ENCODE measurements at places on chromosomes 2 and 18.

DNA sequence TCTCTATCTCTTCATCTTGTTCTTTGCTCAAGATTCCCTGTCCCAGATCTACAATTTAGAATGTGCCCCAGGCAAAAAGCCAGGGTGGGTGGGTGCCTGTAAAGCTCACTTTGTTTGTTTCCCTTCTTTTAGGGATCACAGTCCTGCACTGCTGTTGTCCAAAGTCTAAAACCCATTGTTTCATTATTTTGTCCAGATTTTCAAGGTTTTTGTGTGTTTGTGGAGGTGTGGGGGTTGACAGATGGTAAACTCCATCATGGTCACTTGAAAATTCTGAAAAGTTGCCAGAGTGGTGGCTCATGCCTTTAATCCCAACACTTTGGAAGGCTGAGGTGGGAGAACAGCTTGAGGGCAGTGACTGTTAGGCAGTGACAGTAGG is 41.5 kb downstream of the YES1 start:
- no peak for DNase-seq

GRCh38 chr2:190441564-190441963 is 33.4 kb downstream of the MFSD6 start:
- DNase-seq, result no peak

- DNase-seq, result no peak
Measured at GRCh38 chr2:33570681-33571080, 28.4 kb downstream of the FAM98A start.

GRCh38 chr2:188784269-188784762 is 189.9 kb upstream of the COL3A1 start:
- no peak for DNase-seq

DNA sequence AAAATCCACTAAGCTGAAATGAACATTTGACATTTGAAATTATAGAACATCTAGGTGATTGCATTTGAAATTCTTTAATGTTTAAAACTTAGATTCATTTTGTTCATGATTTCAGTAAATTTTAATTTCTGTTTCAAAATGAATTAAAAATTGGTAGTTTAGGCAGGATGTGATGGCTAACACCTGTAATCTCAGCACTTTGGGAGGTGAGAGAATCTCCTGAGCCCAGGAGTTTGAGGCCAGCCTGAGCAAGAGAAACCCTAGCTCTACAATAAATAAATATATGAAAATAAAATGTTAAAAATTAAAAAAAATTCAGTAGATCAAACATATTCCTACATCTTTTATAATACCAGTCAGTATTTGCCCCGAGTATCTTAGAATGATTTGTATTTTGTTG is 217.0 kb downstream of the CD226 start:
- no peak for DNase-seq

DNA sequence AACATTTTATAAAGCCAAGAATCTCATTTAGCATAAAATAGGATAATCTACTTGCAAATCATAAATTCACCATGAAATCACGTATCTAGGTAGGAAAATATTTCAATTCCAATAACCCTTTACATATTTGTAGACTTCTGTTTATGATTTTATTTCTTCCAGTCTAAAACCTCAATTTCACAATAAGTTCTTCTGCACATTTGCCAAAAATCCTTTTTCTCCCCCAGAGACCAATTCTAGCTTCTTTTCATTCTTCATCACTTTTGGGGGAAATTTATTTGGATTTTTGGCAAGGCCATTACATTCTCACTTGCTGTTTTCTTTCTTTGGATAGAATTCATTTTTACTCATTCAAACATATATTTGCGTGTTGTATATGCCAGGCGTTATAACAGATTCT is 86.8 kb downstream of the SPRED2 start:
- no peak for DNase-seq

GRCh38 chr2:72415241-72415661 is 267.6 kb upstream of the CYP26B1 start:
- peak; percentile 36 for DNase-seq

GRCh38 chr18:9751371-9752031 is 43.4 kb downstream of the RAB31 start:
- no peak for DNase-seq

- no peak for DNase-seq
Measured at GRCh38 chr2:118729760-118730159, 117.7 kb downstream of the EN1 start.

GRCh38 chr2:16900405-16901025 is 234.9 kb upstream of the CYRIA start:
- no peak for DNase-seq

- no peak for DNase-seq
Measured at GRCh38 chr18:61824733-61825363, 68.0 kb downstream of the RNF152 start.

DNA sequence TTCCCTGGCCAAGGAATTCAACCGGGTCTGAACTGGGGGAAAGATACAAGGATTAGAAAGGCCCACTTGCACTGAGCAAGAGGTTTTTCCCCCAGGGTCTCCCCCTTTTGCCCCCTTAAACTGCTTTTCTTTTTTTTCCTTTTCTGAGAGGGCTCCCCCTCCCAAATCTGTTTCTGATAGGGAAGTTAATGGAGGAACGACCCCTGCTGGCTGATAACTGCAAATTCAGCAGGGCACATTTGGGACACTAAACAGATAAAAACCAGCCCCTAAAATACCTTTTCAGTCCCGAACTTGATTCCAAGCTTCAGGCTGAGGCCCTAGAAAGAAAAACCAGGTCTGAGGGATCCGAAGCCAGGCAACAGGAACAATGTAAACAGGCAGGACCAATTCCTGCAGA is 1012.4 kb upstream of the CRIM1 start:
- no peak for DNase-seq

GRCh38 chr2:146080925-146081324 is 1561.0 kb upstream of the ZEB2 start:
- no peak for DNase-seq

DNA sequence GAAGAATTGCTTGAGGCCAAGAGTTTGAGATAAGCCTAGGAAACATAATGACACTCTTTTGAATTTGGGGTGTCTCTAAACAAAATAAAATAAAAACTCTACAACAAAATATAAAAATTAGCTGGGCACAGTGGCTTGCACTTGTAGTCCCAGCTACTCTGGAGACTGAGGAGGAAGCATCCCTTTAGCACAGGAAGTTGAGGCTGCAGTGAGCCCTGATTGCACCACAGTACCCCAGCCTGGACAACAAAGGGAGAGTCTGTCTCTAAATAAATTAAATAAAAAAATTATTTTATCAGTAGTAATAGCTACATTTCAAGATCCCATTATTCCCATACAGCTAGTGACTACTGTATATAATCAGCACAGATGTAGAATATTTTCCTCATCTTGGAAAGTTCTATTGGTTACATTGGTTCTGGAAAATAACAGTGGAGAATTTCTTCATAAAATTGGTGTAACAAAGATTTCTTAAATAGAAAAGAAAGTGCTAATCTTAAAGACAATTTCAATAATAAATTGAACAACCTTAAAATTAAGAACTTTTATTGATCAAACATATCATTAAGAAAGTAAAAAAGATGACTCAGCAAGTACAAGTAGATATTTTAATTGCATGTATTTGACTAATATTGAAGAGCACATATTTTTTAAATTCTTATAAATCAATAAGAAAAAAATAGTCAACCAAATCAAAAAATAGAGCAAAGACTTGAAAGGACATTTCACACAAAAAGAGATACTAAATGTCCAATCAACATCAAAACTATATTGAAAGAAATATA is 90.4 kb upstream of the KYNU start:
- DNase-seq, result no peak

DNA sequence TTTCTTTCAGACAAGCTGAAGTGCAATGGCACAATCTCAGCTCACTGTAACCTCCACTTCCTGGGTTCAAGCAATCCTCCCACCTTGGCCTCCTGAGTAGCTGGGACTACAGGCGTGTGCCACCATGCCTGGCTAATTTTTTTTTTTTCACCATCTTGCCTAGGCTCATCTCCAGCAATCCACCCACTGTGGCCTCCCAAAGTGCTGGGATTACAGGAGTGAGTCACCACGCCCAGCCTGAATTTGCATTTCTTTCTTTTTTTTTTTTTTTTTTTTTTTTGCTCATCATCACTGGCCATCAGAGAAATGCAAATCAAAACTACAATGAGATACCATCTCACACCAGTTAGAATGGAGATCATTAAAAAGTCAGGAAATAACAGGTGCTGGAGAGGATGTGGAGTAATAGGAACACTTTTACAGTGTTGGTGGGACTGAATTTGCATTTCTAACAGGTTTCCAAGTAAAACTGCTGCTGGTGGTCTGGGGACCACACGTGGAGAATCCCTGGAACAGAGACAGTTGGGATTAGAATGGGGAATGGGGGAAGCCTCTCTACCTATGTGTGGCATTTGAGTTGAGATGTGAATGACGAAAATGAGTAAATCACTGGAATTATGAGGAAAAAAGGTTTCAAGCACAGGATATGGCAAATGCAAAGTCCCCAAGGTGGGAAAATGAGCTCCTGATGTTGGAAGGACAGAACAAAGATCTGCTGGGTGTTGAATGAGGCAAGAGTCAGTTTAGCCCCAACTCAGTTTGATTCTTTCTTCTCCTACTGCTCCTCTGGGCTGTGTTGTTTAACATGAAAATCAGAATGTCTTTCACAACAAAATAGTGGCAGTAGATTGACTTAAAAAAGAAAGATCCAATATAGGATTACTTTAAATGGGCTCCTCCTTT is 88.8 kb upstream of the MAP4K4 start:
- no peak for DNase-seq

DNA sequence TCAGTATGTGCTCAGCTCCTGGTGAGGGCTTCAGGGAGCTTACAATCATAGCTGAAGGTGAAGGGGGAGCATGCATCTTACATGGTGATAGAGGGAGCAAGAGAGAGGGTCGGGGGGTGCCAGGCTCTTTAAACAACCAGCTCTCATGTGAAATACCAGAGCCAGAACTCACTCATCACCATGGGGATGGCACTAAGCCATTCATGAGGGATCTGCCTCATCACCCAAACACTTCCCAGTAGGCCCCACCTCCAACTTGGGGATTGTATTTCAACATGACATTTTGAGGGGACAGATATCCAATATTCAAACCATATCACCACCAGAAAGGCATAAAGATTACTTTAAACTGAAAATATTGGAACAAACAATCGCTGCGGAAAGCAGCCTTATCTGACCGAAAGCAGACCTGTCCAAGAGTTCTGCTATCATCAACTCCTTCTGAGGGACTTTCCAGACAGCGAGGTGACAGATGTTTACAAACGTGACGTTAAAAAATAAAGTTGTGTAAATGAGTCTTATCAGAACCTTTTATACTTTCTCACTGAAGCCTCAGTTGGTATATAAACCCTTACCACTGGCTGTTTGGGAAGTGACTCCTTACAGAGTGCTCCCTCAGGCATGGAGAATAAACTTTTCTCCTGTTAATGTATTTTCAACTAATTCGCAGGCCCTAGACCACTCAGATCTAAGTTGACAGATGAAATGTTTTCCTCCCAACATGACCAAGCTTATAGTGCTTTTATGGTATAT is 35.5 kb upstream of the PTH2R start:
- no peak for DNase-seq

- no peak for DNase-seq
Measured at GRCh38 chr2:121200419-121201315, 84.3 kb downstream of the TFCP2L1 start.

DNA sequence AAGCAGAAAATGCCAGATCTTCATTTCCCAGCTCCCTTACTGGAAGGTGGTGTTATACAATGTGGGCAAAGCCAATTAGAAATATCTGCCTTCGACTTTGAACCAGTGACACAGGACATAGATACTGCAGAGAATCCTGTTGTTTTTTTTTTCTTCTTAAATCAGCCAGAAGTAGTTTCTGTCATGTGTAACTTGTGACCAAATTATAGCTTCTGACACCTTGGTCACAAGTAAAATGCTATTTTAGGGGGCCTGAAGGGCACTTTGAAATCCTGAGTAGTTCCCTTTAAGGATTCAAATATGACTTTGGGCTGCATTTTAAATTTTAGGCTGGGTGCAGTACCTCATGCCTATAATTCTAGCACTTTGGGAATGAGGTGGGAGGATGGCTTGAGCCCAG is 89.0 kb upstream of the TLK1 start:
- DNase-seq, result no peak

- no peak for DNase-seq
Measured at GRCh38 chr18:30254331-30254730, 788.2 kb downstream of the DSC3 start.

DNA sequence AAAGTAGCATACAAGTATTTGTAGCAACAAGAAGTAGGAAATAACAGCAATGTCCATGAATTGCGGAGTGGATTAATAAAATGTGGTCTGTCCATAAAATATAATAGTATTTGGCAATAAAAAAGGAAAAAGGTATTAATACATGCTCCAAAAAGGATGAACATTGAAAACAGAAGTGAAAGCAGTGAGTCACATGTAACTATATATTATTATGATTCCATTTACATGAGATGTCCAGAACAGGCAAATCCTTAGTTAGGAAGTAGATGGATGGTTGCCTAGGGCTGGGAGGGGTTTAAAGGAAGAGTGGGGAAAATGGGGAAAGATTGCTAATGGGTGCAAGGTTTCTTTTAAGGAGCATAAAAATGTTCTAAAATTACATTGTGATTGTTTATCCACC is 44.5 kb downstream of the CCDC74A start:
- DNase-seq, result no peak

DNA sequence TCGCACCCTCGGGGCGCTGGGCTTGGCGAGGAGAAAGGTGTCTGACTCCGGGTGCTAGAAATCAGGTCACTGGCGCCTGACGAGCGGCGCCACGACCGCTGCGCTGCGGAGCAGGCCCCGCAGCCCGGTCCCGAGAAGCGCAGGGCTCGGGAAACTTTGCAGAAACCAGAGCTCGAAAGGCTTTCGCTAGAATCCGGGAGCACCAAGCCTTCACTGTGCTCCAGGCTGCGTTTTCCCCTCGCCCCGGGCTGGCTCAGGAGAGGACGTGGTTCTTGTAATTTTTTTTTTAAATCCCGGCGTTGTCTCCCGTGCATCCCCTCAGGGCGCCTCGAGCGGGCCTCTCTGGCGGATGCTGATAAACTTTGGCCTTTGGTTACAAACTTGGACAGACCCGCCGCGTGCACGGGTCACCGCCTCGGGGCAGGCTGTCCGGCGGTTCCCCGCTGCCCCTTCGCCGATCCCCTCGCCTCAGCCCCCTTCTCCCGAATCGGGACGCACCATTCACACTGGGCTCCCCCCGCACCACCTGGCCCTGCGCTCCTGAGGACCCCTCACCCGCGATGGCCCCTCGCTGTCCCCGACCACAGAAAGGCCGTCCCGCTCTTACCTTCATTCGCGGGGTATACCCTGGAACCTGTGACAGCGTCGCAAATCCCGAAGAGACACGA is 419 bp downstream of the EPHA4 start:
- DNase-seq, result peak; percentile 44

DNA sequence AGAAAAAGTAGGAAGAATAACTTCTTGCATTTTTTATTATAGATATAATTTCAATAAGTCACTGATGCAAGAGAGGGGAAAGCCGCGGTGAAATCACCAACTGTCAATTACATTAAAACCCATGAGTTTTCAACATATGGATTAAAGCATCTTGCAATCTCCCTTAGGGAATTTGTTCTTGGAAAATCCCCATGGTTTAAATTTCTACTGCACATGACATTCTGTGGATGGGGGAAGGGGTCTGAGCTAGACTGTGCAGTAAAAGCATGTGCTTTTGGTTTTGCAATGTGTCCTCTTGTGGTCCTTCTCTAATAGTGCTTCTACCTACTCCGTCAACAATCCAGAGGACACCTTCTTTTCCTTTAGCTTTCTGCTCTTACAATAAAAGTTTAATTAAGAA is 894.0 kb downstream of the DCDC2C start:
- no peak for DNase-seq
